ENCODE measurements at places on chromosomes 12 and 14.
A peak's percentile ranks its signal among the peaks of the same experiment; 100 is the strongest.

DNA sequence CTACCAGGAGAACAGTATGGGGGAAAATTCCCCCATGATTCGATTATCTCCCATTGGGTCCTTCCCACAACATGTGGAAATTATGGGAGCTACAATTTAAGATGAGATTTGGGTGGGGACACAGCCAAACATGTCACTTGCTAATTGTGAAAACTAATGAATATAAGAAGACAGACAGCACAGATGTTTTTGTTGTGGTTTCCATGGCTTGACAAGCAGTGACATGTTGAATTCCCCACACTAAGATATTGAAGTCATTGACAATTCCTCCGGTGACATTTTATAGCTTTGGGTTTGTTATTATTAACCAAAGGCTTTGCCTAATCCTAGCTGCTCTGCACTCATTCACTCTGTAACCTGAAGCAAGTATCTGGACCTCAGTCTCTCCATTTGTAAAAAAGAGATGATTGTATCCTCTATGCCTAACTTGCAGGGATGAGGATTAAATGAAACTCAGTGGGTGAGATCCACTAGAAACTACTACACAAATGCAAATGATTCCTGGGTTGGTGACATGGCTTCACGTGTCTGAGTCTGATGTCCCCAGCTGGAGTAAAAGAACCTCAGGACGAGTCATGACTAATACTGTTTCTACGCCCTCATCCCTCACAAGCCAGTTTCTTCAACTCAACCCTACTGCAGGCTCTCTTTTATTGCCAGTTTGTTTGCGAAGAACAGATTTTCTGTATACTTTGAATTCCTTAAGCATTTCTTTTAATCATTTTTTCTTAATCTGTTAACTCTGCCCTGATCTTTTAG, 71.6 kb downstream of the ASCL1 start:
- DNase-seq = no peak

DNA sequence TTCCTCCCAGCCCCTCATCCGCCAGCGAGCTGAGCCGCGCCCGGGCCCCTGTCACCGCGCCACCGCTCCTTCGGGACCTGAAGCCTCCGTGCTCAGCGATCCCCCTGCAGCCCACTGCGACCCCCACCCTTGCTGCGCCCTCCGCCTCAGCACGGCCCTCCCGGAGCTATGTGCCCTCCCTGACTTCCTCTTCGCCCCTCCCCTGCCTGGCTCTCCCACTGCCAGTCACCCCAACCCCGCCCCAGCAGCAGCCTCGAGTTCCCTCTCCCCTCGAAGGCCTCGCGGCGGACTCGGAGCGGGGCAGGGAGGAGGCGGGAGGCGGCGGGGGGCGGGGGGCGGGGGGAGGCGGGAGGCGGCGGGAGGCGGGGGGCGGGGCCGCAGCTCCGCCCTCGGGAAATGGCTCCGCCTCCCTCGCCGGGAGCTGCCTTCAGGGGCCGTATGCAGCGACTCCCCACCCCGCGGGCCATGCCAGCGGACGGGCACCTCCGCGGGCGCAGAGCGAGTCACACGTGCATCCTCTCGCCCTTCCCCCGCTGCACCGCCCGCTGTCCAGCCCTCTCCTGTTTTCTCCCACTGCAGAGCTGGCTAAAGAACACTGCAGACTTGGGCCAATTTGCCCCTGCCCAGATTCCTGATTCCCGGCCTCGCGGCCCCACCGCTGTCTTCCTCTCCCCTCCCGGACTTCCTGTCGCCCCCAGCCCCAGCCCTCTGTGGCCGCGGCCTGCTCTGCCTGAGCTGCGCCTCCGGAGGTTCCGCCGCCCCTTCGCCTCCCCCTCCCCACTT, 29.1 kb upstream of the ADIPOR2 start:
- peak; percentile 82 for DNase-seq

DNA sequence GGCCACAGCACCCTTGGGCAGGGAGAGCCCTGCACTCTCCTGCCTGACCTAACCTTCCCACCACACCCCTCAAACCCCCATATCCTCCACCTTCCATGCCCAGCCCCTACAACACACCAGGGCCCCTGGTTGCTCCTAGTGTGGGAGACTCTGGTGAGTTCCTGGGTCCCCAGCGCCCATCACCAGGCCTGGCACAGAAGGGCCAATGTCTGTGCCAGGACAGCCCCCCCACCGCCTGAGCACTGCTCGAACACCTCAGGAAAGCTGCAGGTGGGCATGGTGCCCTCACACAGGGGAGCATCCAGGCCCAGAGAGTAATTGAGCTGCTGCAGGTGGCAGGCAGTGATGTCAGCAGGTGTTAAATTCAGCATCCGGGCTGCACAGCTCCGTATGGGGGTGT, 15.2 kb downstream of the ADCY6 start:
- no peak for DNase-seq

GRCh38 chr12:92968176-92968813, 39.2 kb upstream of the EEA1 start:
- no peak for DNase-seq

- no peak for DNase-seq
Observed at GRCh38 chr14:34122081-34122480, 171.2 kb upstream of the EGLN3 start.

DNA sequence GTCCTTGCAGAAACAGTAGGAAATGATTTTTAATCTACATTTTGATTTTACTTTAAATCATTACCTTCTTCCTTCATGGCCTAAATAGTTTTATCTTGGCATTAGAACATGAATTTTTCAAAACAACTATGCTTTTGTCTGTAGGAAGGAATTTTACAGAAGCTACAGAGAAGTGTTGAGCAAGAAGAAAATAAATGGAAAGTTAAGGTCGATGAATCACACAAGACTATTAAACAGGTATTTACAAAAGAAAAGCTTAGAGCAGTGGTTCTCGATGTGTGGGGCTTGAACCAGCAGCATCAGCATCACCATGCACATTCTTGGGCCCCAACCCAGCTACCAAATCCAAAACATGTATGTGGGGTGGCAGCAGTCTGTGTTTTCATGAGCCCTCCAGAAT, 91.6 kb downstream of the KTN1 start:
- DNase-seq = no peak

DNA sequence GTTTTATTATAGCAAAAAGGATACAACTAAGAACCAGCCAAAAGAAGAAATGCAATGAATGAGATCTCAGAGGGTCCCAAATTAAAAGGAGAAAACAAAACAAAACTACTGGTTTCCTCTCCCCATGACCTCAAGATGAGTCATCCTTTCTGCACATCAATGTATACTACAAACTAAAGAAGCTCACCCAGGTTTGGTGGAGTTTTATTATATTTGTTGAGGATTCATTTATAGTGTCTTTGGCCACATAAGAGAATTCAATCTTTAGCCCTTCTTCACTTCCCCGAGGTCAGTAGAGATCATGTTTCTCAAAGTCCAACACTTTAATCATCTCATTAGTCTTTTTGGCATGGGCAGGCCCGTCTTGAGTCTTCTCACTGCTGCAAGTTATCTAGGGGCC, 210.6 kb downstream of the SLC6A15 start:
- no peak for DNase-seq

Data from activated T-cell treated with anti-CD3 and anti-CD28 coated beads for 48 hours (primary cell).